Sigmoid colon (tissue), 7 donors: ENCODE measurements at places on chromosomes 6 and 20. TPM values are rescaled to one million over a fixed set of nuclear protein-coding genes. Genes with fewer than 3 reads are reported as not detected.

The PRIM2 gene
- total RNA-seq: 10.9 TPM

The FERMT1 gene
- 0.16 TPM for total RNA-seq

The SIRPB1 gene
- 5.2 TPM for total RNA-seq

DNA sequence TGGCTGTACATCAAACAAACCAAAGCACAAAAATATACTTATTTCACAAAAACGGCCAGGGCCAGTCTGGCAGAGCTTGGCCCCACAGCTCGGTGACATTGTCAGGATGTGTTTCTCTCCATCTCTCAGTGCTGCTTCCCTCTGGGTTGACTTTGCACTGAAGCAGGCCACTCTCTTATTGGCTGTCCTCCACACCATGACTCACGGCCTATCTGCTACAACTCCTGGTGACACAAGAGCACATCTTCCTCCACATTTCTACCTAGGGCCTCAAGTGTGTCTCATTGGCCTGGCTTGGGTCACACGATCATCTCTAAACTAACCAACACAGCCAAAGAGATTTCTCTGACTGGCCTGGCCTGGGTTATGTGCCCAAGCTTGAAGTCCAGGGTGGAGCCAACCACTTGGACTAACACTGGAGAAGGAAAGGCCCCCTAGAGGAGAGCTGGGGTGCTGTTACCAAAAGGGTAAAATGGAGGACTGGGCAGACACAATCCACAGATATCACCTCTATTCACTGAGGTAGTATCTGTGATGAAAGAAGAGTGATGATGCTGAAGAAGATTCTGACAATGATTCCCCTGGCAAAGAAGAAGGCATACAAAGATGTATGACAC is 159.8 kb upstream of the TSHZ2 start:
- no peak for DNase-seq

DNA sequence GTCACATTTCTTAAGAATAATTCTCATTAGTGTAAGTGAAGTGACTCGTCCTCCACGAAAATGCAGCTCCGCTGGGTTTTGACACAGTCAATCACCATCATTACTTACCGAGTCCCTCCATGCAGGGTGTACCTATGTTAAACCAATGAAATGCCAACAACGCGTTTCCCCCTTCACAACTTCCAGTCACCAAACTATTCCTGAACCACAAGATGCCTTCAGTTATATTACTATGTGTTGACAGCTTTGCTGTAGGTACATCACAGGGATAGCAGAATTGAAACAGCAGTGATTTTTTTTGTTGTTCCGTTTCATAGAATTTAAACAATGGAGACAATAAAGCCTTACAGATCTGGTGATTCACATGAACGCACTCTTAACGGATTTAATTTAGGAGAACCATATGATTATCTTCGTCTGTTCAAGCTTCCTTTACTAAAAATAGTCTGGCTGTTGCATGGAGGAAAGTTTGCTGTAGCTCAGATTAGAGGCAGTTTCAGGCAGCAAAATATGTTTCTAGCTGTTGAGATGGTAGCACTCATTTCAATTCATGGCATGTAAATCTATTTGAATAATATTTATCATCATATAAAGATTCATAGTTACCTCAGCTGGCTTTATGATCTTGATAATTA is 652.8 kb downstream of the PRKN start:
- DNase-seq: no peak

GRCh38 chr6:1144842-1145767 is 166.8 kb upstream of the FOXQ1 start:
- no peak for DNase-seq

DNA sequence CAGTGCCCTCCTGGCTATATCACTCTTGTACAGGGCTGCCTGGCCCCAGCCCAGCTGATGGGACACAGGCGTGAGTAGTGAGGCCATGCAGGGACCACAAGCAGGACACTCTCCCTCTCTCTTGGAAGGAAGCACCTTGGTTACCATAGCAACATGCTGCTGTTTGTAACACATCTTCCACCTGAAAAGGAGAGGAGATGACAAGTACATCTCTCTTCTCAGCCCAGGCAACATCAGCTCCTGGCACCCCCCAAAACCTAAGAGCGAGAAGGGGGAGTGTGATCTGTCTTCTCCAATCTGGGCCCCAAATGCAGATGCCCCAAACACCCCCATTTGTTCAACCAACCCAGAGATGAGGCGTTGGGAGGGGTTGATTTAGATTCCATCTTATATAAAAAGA is 49.9 kb downstream of the KCNB1 start:
- no peak for DNase-seq

- DNase-seq: no peak
Observed at GRCh38 chr6:151341476-151342195, 49.7 kb downstream of the ZBTB2 start.

DNA sequence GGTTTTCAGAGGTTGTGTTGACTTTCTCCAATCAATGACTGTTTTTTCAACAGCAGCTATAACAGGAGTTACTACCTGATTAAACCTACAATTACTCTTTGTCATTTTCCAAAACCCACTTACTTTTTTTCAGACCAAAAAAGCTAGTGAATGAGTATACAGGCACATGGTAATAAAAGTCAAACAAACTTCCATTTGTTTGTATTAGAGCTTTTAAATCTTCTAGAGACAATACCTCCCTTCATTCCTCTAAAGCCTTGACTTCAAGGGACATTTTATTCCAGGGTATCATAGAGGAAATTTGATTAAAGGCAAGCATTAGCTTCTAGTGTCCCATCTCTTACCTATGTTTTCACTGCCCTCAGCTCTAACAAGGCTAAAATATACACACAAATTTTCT is 52.7 kb downstream of the IL22RA2 start:
- DNase-seq: no peak

DNA sequence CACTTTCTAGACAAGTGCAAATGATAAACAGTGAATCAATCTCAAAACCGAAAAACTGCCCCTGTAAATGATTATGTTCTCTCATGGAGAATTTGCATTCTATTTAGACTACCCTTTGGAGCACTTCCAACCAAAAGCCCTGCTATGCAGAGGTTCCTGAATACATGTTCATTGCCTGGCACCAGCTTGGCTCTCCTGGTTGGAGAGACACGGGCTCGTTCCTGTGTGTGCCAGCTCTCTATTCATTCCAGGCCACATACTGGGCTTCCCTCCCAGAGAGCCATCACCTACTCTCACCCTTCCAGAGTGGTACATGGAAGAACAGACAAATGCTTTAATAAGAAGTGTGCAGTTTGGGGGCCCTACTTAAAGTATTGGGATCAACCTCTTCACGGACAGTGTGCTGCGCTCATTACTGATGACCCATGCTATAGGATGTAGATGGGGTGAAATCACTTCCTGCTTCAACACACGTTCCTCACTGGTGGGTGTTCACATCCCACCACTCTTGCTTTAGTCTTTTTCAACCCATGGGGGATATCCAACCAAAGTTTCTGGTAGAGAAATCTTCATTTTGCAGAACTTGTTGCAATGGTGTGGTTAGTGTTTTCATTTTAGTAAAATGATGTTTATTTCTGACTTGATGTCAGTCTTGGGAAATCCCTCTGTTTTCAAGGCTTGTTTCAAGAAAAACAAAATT is 38.5 kb upstream of the NAA20 start:
- no peak for DNase-seq
